ENCODE measurements at places on chromosomes 11 and 22.

DNA sequence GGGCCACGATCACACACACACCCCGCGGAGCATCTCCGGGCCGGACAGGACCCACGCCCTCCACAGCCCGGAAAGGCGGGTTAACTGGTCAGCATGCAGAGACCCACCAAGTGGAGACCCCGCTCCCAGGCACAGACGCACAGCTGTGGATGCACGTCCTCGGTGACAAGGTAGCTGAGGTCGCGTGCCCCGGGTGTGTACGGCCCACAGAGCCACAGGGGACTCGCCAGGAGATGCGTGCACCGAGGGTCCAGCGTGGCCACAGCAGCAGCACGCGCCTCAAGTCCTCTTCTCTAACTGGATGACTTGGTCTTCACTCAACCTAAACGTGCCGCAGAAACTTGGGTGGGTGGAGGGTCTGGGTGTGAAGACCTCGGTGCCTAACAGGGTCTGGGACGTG lies 5.5 kb downstream of the H19 start:
- DNase-seq = no peak

DNA sequence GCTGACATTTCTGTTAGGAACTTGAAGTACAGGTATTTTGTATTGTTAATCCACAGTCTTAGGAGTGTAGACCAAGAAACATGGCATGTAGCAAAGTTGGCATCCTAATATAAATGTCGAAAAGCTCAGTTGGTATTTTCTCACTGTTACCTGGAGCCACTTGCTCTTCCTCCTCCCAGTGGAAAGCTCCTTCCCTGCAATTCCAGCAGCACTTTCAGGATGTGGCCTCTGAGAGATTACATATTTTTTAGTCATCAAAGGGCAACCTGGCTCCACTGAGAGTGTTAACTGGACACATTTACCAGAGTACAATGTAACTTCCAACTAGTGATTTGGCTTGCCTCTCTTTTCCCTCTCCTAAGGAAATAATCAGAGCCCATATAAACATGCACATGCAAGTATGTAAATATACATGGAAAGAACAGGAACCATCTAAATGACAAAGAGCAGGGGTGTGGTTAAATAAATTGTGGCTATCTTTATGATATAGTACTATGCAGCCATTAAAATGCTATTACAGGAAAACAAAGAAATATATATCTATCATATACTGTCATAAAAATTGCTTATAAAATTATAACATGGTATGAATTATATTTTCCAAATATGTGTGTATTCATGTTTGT lies 14.3 kb upstream of the EED start:
- no peak for DNase-seq

- no peak for DNase-seq
Observed at GRCh38 chr11:133978794-133979193, 22.0 kb upstream of the IGSF9B start.

DNA sequence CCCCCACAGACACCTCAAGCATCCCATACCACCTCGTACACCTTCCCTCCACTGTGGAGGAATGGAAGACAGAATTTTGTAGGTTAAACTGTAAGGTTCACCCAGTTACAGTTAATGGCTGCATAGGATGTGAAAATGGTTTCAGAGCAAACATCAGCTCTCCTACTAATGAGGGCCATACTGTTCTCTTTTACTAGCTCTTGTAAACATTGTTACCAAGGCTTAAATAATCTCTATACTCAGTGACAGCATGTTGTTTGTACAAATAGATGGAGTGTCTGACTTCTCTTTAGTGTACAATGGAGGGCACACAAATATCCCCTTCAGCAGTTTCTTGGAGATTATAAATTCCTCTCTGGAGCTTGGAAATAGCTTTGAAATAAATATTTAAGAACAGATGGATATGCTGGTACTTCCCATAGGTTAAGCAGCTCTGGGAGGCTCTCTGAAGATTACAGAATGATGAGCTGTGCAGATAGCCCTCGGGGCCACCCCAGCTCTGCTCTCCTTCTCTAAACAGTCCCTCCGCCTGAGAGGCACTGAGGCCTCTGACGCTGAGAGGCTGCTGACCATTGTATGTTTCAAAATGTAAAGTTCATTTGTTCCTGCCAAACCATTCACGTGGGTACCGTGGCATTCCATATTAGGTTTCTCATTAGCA lies 25.7 kb downstream of the TTC12 start:
- DNase-seq = no peak

DNA sequence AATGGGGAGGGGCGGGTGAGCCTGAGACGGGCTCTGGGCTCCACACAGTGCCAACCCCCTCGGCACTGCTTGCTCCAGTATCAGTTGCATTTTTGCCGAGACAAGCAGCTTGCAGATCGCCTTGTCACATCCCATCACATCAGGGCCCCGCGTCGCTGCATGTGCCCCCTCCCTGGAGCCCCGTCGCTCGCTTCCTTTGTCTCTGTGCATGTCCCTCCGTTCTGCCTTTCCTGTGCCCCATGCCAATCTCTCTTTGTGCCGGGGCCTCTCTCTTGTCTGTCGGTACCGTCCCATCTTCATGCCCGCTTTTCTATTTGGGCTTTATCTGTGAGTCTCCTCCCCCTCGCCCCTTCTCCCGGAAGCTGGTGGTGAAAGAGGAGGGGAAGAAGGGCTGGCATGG lies 202.2 kb downstream of the CEP164 start:
- no peak for DNase-seq

DNA sequence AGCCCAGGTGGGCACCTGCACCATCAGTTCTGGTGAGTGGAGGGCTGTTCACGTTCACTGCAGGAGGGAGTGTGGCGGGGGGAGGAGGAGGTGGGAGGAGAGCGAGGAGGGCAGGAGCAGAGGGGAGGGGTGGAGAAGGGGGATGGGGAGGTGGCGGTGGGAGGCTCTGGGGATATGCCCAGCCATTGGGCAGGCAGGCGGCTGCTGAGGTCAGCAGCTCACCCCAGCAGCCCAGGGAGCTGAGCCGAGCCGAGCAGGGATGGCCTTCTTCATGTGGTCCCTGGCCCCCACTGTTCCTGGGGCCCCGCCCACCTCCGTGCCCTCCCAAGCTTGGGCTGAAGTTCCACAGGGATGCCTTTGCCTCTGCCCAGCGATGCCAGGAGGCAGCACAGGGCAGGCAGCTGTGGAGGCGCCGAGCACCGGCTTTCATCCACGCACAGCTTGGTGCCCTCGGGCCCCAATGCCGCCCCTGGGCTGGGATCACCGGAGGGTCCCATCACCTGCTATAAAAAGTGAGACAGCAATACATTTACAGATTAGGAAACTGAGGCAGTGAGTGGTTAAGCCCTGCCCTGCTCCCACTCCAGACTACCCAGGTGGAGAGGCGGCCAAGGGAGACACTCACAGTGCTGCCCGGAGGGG lies 21.6 kb downstream of the RTN4R start:
- no peak for DNase-seq

GRCh38 chr11:67302571-67303131 lies 679 bp upstream of the SSH3 start:
- peak; percentile 26 for DNase-seq

GRCh38 chr11:90809581-90809980 lies 586.7 kb upstream of the CHORDC1 start:
- DNase-seq = no peak

- DNase-seq = no peak
Observed at GRCh38 chr22:22878801-22879674, 8.6 kb upstream of the IGLL5 start.

GRCh38 chr11:94828088-94828487 lies 59.9 kb downstream of the AMOTL1 start:
- DNase-seq = no peak

- no peak for DNase-seq
Observed at GRCh38 chr11:5004424-5005274, 10.0 kb downstream of the OR51L1 start.

DNA sequence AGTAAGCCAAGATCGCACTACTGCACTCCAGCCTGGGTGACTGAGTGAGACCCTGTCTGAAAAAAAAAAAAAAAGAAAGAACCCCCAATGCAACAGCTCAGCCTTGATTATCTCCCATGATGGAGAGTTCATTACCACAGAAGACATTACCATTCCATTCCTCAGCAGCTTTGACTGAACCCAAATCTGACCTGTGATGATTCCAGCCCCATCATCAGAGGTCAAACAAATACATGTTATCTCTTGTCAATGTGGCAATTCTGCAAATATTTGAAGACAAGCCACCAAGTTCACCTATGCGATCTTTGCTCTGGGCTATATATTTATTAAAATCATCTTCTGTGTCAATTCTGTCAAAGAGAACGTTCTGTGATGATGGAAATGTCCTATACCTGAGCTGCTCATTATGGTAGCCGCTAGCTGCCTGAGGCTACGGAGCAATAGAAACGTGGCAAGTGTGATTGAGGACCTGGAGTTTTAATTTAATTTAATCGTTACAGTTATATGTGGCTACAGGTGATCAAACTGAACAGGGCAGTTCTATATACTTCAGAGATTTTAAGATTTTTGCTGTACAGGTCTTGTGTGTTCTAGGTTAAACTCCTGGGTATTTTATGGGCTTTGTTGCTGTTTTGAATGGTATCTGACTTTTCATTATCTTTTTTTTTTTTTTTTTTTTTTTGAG lies 7.9 kb downstream of the SEC14L4 start:
- DNase-seq = no peak

DNA sequence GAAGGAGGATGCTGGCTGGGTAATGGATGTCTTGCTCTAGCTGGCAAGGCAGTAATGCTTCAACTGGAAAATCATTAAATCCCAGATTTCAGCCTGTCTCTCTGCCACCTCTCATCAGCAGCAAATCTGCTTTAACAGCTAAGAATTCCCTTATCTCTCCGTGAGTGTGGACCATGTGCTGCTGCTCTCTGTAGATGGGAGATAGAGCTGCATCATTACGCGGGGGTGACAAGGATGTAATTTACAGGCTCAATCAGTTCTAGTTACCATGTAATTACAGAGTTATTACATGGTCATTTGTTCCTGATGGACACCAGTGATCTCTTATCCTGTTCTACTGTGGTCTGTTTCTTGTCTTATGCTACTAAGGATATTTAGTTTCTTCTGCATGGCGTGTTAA lies 665.4 kb downstream of the NTM start:
- DNase-seq = no peak

- no peak for DNase-seq
Observed at GRCh38 chr22:21043860-21044535, 1.7 kb upstream of the LRRC74B start.

GRCh38 chr11:64643256-64643881 lies 52.3 kb downstream of the SLC22A12 start:
- DNase-seq = no peak

DNA sequence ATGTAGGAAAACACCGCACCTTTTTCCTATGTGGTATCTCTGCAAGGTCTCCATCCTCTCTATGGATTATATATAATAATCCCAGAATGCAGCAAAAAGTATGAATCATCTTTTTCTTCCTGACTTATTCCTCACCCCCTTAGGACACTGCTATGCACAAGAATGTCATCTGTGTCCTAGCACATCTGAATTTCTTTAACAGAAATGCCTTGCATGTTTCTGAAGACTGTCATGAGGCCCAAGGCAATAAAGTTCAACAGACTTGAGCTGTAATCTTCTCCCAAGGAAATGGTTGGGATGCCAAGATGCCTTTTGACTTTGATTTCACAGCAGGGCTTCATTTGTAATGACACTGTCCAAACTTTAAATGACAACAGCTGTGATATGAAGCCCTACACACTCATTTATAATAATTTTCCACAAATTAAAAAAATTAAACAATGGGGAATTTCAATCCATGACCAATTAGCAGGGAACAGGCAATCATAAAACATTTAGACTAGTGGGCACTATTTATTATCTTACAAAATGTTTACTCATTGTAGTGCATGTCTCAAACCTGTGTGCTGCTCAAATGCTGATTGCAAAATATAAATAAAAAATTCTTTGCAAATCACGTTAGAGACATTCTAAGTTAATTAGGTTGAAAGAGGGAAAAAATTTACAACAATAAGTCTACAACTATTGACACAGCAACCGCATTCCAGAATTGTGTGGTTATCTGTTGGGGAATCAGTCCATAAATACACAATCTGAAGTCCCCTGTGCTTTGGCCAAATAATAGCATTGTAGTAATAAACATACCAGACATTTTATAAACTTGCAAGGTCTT lies 242.3 kb downstream of the SWAP70 start:
- DNase-seq = no peak

GRCh38 chr11:61842528-61842820 lies 14.4 kb downstream of the FADS2 start:
- DNase-seq = no peak

DNA sequence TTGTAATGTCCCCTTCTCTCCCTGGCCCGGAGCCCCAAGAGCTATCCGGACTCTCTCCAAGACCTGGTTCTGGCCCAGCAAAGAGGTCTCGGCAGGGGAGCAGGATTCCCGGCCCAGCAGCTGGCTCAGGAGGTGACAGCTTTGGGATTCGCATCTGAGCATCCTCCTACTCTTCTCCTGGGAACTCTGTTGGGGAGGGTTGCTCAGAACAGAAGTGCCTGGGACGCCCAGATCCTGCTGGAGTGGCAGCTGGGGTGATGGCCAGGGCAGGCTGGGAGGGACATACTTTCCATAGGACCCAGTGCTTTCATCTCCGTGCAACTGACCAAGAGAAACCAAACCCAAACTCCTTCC lies 83.6 kb upstream of the PRODH start:
- DNase-seq = no peak

GRCh38 chr11:67645521-67646461 lies 4.7 kb downstream of the ACY3 start:
- DNase-seq = no peak

DNA sequence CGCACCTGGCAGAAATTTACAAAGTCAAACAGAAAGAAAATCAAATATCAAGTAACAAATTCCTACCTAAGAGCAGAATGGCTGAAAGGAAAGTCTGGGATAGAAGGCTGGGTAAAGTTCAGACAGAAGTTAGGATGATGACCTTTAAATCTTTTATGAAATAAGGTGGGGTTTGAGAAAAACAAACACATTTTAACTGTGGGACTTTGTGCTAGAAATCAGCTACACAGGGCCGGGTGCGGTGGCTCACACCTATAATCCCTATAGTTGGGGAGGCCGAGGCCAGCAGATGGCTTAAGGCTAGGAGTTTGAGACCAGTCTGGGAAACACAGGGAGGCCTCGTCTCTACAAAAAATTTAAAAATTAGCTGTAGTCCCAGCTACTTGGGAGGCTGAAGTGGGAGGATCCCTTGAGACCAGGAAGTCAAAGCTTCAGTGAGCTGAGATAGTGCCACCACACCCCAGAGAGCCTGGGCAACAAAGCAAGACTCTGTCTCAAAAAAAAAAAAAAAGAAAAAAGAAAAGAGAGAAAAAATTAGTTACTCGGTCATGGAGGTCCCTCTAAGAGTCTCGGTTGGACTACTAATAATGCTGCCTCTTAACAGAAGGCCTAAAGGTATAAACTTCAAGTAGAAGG lies 119.7 kb upstream of the BID start:
- DNase-seq = no peak

- DNase-seq = no peak
Observed at GRCh38 chr11:9719566-9720289, 55.9 kb downstream of the SWAP70 start.

All from CD4-positive, alpha-beta T cell treated with Interferon gamma for 1 hour (primary cell).